ENCODE measurements at places on chromosomes 2 and 18.

GRCh38 chr2:132417430-132418035, 928 bp downstream of the GPR39 start:
- DNase-seq = no peak

DNA sequence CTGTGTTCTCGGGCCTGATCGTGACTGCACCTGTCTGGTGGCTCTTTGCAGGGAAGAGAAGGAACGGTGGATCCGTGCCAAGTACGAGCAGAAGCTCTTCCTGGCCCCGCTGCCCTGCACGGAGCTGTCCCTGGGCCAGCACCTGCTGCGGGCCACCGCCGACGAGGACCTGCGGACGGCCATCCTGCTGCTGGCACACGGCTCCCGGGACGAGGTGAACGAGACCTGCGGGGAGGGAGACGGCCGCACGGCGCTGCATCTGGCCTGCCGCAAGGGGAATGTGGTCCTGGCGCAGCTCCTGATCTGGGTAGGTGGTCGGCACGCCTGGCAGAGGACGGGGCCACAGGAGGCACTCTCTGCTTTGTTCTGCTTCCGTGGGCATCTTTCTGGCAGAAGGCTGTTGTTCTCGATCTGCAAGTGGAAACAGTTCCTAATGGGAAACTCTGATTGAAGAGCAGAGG, 48.0 kb downstream of the GBX2 start:
- no peak for DNase-seq

DNA sequence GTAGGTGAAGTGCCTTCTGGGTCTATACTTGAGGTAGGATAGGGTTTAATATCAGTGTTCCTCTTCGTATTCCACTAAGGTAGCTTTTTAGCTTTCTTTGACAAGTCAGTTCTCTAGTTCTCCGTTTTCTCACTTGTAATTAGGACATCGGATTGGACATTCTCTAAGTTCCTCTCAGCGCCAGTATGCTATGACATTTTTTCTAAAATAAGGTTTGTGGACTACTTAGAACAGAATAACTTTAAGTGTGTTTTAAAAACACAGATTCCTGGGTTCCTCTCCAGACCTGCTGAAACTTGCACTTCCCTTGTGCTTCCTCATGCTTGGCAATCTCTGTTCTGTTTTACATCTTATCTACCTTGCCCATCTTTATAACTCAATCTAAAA, 69.3 kb upstream of the YWHAQ start:
- no peak for DNase-seq

DNA sequence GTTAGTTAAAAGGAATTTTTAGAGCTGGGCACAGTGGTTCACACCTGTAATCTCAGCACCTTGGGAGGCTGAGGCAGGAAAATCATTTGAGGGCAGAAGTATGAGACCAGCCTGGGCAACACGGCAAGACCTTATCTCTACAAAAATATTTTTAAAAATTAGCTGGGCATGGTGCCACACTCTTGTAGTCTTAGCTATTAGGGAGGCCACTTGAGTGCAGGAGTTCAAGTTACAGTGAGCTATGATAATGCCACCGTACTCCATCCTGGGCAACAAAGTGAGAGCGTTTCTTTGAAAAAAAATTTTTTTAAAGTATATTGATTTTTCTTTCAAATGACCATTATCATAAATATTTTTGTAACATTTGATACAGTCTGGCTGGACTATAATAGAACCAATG, 93.6 kb upstream of the FAM117B start:
- DNase-seq = no peak

- DNase-seq = no peak
Measured at GRCh38 chr2:40113997-40114396, 334.9 kb upstream of the THUMPD2 start.

GRCh38 chr2:74507926-74508520, 528 bp upstream of the PCGF1 start:
- no peak for DNase-seq

GRCh38 chr2:11082880-11083279, 72.4 kb upstream of the SLC66A3 start:
- DNase-seq = no peak

DNA sequence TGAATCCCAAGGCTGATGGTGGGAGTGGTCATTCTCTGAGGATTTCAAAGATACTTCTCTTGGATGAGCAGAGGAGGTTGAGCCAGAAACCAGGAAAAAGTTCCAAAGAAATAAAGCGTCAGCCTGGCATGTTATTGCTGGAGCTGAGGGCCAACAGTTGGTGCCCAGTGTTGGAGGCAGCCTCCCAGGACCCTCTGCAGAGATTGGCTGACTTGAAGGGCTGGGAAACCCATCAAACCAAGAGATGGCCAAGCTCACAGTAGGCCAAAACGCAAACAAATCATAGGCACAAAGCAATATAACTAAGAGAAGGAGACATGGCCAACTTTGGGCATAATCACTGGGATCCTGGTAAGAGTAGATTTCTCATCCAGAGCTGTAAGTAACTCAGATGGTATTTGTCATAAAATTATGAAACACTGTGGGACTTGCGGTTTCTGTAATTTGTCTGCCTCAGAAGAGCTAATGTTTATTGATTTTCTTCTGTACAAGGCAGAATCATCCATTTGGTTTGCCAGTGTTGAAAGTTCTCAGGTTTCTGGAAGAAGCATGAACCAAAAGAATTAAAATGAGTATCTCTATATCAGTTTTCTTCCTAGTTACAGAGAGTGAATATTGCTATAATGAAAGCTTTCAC, 108.3 kb downstream of the ATL2 start:
- DNase-seq = no peak

- DNase-seq = no peak
Measured at GRCh38 chr2:226551522-226552250, 247.9 kb downstream of the IRS1 start.

GRCh38 chr18:63834471-63835113, 52.9 kb upstream of the SERPINB2 start:
- no peak for DNase-seq

- DNase-seq = no peak
Measured at GRCh38 chr2:85253890-85254289, 73.9 kb downstream of the TGOLN2 start.

DNA sequence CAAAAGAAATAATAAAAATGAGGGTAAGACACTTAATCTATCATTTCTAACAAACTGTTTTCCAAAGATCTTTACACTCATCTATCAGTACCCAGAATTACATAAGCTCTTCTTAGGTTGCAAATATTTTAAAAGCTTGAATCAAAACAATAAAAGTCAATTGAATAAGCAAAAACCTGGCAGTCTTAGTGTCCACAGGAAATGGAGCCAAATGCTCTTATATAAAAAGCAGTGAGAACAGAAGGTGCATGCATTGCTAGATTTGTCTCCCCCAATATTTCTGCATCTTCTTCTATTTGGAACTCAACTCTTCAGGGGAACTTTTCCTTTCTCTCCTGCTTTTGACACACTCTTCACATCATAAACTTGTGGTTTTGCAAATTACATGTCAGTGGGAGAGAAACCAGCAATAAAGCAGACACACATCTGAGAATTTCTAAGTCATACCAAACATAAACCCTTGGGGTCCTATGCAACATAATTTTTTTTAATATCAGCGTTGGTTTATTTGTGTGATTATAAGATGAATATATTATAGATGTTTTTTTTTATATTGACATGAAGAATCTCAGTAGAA, 343.9 kb upstream of the ACVR2A start:
- DNase-seq = no peak

- DNase-seq = no peak
Measured at GRCh38 chr2:186716899-186717298, 23.0 kb downstream of the FAM171B start.

GRCh38 chr2:143160732-143161707, 31.8 kb downstream of the ARHGAP15 start:
- no peak for DNase-seq

DNA sequence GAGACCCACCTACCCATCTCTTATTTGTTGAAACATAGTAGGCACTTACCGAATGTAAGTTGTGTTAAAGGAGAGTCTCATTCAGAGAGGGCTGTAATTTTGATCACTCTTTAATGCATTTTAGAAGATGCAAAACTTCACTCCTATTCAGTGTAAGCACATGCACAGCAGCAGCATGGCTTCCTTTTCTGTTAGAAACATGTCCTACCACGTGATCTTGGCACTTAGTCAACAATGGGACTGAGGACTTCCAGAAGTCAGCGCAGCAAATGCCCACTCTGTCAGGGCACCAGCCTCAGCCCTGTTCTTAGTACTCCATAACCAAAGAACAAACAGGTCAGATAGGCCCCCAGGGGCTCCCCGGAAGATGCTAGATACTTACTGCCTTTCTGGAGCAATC, 456.5 kb downstream of the METTL4 start:
- no peak for DNase-seq

GRCh38 chr2:15747603-15748471, 156.2 kb downstream of the DDX1 start:
- no peak for DNase-seq

DNA sequence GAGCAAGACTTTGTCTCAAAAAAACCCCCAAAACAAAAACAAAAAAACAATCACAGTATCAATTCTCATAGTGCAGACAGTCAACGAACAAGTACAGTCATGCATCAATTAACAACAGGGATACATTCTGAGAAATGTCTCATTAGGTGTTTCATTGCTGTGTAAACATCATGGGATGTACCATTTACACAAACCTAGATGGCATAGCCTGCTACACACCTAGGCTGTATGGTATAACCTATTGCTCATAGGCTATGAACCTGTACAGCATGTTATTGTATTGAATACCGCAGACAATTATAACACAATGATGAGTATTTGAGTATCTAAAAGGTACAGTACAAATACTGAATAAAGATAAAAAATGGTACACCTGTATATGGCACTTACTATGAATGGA, 67.8 kb upstream of the LMAN1 start:
- no peak for DNase-seq

DNA sequence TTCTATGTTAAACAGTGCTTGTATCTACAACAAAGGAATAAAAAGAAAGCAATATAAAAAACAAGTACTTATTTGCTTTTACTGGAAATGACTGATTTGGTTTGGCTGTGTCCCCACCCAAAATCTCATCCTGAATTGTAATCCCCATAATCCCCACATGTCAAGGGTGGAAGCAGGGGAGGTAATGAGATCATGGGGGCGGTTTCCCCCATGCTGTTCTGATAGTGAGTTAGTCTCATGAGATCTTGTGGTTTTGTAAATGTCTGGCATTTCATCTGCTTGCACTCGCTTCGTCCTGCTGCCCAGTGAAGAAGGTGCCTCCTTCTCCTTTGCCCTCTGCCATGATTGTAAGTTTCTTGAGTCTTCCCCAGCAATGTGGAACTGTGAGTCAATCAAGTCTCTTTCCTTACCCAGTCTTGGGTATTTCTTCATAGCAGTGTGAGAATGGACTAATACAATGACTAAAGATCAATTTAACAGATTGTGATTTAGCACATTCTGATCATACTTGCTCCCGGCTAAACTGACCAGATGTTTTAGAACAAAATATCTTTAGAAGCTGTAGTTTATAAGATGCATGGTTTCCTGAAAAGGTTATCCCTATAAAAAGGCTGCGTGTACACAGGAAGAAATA, 19.9 kb downstream of the PTH2R start:
- no peak for DNase-seq

DNA sequence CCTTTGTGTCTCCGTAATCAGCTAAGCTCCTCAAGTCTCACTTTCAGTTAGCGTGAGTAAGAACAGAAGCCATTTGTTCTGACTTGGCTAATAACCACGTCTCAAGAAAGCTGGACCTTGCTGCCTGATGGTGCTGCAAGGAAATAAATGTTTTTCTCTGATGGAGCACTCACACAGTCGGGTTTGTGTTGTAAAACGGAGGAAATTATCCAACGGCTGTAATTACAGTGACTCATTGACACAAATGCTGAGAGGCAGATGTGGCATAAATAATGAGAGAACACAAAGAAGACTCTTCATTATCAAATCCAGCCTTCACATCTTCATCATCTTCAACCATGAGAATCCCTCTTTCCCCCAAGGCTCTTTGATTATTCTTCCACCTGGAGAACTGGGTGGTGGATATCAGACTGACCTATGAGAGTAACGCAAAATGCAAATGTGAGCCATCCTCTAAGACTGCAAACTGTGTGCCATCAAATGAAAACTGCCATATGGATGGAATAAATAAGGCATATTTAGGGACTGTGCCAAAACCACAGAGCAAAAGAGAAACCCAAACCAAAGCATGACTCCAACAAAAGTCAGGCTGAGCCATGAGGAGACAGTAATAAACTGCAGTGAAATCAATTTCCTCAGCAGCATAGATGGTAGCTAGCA, 252.6 kb downstream of the RND3 start:
- DNase-seq = no peak

DNA sequence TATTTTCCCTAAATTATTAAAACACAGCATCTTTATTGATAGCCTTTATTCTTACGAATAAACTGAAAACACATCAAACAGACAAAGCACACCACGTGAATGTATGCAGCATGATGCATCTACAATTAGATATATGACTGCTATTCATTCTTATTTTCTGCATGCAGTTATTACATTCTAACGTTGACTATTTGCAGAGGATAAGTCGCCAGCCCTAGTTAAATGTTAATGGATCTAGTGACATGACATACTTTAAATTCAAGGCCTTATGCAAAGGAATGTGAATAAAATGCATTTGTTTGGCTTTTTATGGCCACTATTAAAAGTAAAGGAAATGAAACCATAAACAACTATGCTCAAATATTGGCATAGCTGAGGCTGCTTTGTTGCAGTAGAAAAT, 172.4 kb downstream of the MAP2 start:
- no peak for DNase-seq

DNA sequence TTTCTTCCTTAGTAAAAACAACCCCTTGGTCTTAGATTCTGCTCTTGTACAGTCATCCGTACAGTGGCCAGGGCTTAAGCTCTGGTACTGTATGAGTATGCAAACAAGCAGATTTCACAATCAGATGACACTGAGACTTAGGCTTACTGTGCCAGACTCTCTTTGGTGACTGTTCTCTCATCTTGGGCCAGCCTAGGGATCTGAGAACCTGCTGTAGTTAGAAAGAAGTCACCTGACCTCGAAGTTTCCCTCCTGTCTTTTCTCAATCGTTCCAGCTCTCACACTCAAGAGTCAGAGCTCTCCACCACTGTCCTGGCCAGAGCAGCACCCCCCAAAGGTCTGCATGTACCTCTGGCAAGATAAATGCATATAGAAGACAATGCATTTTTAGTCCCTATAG, 63.2 kb downstream of the ZEB2 start:
- DNase-seq = no peak

DNA sequence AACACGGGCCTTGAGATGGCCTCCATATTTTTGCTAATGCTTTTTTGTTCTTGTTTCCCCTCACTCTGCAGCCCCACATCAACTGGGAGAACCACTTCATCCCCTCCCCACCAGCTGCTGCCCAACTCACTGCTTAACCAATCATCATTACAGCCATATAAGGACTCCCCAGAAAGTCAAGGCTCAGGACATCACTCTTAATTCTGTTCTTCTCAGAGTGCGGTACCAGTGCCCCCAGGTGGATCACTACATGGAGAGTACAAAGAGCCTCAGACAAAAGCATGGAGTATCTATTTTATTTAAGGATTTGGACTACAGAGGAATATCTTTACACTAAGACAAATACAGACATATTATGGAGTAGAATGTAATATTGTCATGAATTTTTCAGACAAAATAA, 340.6 kb downstream of the PAX3 start:
- DNase-seq = no peak
